CD4-positive, alpha-beta T cell treated with Interleukin-17A for 1 hour (primary cell): ENCODE measurements at places on chromosomes 6 and 20.

DNA sequence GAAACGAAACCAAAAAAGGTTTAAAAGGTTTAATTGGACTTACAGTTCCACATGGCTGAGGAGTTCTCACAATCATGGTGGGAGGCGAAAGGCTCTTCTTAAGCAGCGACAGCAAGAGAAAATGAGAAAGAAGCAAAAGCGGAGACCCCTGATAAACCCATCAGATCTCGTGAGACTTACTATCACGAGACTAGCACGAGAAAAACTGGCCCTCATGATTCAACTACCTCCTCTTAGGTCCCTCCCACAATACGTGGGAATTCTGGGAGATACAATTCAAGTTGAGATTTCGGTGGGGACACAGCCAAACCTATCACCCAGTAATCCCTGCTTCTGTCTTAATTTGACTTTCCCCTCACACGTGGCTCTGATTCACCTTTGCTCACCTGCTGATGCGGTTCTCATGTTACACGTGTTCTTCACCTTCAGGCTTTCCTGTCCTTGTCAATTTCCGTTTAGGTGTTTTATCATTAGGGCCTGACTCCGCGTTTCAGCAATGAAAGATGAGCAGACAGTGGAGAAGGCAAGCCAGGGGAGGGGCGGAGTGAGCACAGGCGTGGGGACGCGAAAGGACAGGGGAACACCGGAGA lies 57.1 kb downstream of the AGPAT4 start:
- DNase-seq: no peak

DNA sequence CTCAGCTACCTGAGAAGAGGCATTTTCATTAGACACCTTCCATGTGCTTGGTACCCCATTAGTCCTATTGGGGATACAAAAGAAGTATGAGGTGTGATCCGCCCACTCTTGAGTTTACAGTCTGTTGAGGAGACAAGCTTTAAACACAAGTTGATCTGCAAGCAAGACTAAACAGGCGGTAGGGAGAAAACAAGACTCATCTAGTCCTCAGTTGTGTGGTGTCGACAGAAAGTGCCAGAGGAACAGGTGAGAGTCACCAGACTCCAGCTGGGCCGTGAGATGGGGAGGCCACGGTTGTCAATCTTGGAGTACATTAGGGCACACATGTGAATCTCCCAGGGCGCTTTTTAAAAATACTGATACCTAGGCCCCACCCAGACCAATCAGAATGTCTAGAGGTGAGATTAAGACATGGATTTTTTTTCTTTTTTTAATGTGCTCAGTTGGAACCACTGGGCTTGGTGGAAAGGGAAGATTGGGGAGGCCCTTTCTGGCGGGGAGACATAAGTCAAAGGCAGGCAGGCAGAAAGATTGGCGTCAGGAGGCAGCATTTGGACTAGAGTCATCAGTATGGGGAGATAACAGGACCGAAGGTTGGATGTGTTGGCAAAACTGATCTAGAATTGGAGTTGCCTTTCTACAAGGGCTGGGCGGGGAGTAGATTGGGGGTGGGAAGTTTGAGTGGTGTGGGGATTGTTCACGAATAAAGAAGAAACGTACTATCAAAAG lies 10.4 kb downstream of the E2F3 start:
- no peak for DNase-seq

- DNase-seq: peak; percentile 73
These were observed 15.3 kb downstream of the TNFAIP3 start for GRCh38 chr6:137882225-137882961.

GRCh38 chr6:56314683-56315523 lies 67.5 kb upstream of the COL21A1 start:
- DNase-seq: no peak

- DNase-seq: no peak
These were observed 52.6 kb downstream of the HECA start for GRCh38 chr6:139187489-139187888.

DNA sequence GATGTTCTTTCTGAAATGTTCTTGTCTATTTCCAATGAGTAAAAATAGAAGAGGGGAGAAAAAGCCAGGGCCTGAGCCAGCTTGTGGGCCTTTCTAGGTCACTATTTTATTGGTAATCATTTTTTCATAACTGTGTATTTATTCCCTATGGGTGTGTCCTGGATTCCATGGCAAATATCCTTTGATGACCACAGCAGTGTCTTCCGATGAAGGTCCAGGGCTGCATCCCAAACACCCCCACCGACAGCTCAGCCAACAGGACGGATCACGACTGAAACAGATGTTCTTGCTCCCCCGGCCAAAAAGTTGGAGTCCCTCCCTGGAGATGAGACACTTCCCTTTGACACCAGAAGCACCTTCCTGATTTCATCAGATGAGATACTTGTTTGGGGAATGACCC lies 105.4 kb upstream of the PLEKHG1 start:
- DNase-seq: no peak

DNA sequence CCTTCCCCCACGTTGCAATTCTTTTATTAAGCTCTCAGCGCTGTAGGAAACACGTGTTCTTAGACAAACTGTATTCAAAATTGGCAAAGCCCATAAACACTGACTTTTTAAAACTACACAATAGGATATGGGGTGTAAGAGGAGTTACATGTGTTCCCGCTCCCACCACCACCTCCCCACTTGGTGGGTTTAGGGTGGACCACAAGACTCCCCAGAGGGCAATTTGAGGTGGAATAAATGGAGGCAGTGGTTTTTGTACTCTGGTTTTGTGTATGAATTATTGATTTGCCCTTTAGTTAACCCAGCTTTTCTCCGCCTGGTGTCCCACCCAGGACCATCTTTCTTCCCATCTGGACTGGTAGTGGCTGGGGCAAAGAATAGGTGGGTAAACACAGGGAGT lies 3.7 kb downstream of the UQCC2 start:
- no peak for DNase-seq
